ENCODE measurements at places on chromosomes 7 and 10.

DNA sequence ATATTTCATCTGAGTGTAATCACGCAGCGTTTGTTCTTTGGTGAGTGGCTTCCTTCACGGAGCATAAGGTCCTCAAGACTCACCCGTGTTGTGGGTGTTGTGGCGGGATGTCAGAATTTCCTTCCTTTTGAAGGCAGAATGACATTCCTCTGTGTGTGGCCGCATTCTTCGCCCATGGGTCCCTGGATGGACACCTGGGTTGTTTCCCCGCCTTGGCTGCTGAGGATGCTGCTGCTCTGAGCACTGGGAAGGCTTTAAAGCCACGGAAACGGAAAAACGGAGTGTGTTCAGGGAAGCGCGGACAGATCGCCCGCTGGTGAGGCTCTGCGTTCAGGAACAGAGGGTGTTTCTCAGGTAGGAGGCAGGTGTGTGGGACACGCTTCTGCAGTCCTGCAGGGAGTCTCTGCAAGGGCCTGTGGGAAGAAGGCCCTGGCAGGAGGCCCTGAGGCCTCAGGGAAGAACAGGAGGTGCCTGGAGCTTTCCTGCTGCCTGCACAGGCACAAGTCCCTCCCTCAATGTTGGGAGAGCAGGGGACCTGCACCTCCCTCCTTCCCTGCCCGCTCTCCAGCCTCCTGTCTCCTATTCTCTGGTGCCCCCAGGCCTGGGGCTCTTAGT lies 35.7 kb upstream of the SHH start:
- DNase-seq: no peak

DNA sequence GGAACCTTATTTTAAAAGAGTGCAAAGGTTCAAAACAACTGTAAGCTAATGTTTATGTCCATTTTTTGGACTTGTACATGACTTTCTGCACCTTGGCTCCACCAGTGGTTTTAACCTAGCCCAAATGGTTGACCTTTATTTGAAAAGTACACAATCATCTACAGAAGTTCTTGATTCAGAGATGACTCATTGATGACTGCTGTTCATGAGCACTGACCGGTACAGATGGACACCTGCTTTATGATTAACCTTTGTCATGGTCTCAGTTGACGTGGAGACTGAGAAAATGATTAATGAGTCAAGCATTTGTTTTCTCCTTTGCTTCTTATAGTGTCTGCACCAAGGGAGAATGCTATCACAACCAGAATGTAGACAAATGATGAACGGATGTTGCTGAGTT lies 55.7 kb upstream of the PTER start:
- no peak for DNase-seq

DNA sequence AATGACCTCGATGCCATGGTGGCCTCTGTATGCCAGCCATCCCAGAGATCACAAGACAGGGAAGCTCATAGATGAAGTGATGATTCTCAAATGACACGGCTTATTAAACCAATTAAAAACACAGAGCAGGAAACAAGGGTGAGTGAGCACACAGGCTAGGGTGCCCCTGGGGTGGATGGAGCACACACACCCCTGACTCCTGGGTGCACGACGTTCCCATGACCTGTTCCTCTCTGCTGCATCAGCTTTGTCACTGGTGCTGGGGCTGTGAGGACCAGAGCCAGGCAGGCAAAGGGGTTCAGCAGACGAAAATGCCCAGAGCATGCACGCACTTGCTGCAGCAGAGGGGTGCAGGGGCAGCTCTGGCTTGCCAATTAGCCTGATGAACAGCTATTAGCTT lies 86.5 kb upstream of the LRRC4 start:
- DNase-seq: no peak

- DNase-seq: no peak
Observed at GRCh38 chr10:13613519-13613918, 26.8 kb downstream of the PRPF18 start.

DNA sequence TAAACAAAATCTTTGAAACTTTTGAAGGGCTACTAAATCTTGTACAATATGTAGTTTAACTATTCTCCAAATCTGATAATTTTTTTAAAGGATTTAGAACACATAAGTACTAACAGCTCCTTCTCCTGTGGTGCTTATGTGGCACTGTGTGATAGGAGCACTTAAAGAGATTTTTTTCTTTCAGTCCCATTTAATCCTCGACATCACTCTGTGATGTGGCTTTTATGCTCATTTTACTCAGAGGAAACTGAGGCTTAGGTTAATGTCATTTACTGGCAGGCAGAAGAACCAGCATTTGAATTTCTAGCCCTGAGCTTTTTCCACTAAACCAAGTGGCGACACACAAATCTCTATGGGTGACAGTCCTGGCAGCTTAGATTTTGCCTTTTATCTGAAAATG lies 92.4 kb downstream of the SAMD9 start:
- DNase-seq: no peak

GRCh38 chr7:46003896-46004875 lies 83.1 kb upstream of the IGFBP3 start:
- no peak for DNase-seq

- no peak for DNase-seq
Observed at GRCh38 chr7:271266-272107, 18.5 kb upstream of the FOXL3 start.

GRCh38 chr7:46281071-46281470 lies 360.0 kb upstream of the IGFBP3 start:
- no peak for DNase-seq
